ENCODE measurements at places on chromosomes 4 and X.

- no peak for DNase-seq
These were observed 31.6 kb downstream of the UBE2K start for GRCh38 chr4:39729557-39729956.

DNA sequence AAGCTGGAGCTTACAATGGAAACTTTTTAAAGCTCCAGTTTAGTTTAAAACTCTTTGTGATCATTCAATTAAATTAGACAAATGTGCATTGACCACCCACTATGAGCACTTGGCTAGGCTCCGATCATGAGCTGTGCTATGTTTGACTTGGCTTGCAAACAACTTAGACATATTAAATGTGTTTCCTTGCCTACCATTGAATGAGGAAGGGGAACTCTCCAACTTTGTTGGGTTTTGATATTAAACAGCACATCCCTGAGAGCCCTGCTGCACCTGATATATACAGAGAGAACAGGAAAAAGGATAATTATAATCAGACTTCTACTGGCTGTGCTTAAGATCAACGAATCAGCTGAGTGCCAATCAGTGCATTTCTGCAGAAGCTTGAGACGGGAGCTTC lies 71.4 kb upstream of the ADGRL3 start:
- no peak for DNase-seq

DNA sequence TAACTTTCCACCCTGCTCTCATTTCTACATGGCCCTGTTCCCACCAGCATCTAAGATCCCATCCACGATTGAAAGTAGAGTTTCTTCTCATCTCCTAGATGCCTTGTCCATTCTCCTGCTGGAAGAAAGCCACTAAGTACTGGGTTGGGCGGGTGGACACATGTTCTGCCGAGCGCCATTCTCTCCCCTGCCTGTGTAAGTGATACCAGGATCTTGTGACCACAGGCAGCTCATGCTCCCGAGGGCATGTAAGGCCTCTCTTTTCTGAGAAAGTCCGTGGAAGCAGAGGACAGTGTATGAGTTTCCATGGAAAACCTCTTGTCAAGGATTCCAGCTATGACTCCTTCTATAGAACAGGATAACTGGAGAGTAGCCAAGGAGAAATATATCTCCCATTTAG lies 3.3 kb upstream of the SLC25A4 start:
- peak; percentile 52 for DNase-seq

DNA sequence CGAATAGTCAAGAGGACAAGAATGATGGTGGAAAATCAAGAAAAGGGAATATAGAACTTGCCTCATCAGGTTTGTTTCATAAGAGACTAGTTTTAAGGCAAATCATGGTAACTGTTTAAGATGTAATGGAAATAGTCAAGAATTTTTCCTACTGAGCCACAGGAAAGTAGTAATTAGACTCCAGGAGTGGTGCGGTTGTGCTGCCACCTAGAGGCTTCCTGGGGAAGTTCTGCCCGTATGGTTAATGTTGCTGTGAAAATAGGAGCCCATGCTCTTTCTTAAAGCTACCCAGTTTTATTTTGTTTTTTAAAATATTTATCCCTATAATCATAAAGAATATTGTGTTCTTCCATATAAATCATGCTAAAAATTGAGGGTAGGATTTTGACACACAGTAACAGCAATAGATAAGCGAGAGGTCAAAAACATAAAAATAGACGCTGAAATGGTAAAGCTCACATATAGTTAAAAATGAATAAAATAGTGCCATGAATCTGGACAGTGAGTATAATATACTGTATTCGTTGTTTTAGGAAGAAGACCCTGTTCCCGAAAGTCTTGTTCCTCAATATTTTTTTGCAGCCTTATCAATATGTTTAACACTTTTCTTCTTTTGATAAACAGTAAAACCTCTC lies 87.0 kb downstream of the PHOX2B start:
- DNase-seq, result peak; percentile 26

DNA sequence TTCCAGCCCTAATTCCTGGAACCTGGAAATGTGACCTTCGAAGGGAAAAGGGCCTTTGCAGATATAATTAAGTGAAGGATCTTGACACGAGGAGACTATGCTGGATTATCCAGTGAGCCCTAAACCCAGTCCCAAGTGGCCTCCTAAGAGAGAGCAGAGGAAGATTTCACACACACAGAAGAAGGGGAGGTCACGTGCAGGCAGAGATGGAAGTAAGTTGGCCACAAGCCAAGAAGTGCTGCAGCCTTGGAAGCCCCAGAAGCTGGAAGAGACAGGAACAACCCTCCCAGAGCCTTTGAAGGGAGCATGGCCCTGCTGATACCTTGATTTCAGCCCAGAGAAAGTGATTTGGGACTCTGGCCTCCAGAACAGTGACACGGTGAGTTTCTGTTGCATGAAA lies 51.9 kb downstream of the EVC2 start:
- no peak for DNase-seq

DNA sequence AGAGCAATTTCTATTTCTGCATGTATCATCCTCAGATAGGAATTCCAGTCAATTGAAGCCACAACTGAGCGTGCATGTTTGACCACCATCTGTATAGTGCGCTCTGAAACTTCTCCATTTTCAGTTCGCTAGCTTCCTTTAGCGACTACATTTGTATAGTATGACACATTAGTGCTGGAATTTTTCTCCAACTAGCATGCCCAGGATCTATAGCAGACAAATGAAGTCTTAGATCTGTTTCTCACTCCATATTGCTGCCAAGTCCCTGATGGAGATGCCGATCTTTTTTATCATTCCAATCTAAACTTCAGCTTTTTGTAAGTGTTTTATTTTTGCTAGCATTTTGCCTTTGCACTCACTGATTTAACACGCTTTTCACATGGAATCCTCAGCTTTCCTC lies 774.8 kb upstream of the TENM3 start:
- no peak for DNase-seq

DNA sequence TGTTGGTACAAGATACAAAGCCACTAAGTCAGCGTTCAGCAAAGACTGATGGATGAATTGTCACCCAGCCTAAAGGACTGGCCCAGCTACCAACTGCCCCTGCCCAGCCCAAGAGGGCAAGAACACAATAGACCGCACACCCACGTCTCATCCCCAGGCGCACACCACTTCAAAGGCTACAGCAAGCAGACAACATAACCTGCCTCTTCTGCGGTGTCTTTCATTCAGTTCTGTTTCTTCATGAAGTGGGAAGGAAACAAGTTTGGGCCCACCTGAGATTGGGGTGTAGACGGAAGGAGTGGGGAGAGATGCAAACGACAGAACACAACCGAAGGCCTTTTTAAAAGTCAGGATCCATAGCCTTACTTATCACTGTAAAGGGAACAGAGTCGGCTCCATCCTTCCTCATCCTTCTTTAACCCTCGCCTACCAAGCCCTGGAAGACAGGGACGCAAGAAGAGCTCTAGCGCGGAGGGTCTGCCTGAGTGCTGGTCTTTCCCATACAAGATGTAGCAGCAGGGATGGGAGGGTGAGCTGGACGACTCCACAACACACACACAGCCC lies 691 bp downstream of the SCARB2 start:
- peak; percentile 55 for DNase-seq

DNA sequence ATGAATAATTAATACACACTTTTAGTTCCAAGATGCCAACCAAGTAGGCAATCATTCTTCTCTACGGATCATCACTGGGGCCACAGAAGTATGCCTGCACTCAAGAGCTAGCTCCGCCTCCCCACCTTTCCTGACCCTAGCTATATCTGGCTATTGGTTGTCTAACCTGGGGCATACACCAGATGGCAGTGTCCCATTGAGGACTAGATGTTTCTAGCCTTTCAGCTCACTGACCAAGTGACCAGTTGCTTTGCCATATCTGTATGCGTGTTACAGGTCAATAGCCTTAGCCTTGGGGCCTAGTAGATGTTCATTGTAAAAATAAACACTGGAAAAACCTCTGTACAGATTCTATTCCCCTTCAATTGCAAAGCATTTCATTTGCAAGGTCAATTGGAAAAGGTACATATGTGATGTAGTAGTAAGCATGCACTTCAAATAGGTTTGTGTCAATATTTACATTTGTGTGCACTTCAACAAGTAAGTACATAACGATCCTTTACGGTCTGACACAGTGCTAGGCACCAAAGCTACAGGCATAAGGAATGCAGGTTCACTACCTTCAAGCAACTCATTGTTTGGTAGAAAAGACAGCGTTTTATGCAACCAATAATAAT lies 521.7 kb downstream of the PPARGC1A start:
- DNase-seq, result no peak

DNA sequence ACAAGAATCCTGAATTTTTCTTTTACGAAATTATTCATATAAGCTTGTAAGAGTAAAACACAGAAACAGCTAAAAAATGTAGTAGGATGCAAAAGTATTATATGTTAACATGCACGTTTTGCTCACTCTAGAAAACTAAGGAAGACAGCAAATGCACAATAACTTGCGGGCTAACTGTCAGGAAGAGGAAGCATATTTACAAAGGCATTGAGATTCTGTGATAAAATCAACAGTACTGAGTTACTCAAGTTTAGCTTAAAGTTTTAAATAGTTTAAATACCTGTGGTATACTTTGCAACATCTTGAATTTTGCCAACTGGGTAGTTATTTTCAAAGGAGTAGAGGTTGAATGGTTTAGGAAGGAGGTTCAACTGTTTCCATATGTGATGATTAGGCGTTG lies 37.0 kb downstream of the SH2D1A start:
- no peak for DNase-seq

GRCh38 chr4:80197601-80198440 lies 518 bp downstream of the PRDM8 start:
- DNase-seq, result no peak

DNA sequence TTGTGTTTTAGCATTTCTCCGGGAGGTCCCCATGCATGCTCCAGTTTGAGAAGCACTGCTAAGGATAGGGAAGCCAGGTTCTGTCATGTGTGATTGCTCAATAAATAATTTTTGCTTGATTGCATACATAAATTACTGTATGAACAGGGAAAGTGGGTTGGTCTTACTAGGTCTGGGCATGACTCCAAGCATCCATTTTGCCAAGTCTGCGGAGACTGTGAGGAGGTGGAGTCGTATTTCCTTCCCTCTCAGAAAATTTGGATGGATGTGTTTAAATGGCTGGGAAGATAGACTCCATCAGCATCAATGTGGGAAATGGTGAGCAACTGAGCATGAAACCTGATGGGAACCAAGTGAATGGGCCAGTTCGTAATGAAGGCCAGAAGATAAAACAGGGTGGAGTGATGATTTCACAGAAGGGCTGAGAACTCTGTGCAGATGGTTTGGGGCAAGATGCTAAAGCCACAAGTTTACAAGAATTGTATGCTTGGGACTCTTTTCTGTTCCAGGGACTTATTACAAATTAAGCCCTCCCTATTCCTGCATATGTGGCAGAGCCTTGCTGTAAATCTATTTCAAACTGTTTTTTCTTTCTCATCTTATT lies 84.1 kb downstream of the NHS start:
- no peak for DNase-seq

- DNase-seq, result no peak
These were observed 121.0 kb downstream of the PCDH19 start for GRCh38 chrX:100289066-100289558.

- DNase-seq, result no peak
These were observed 127.9 kb downstream of the KLHL8 start for GRCh38 chr4:87092389-87093141.

- no peak for DNase-seq
These were observed 125.2 kb downstream of the NEXMIF start for GRCh38 chrX:74800062-74800461.

DNA sequence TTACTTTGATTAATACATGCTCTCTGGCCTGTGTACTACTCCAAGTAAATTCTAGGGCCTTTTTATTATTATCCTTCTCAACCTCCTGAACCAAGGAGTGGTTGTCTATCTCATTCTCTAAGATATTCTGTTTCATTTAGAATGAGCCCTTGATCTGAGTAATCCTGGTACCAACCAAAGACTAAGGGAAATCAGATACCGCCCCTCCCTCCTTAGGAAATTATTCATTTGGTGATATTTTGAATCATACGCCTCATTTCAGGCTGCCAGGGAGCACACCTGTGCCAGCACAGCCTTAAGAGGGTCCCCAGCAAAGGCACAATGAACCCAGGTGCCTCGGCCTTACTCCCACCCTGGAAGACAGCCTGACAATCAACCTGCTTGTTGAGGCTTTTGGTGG lies 73.2 kb upstream of the STARD8 start:
- no peak for DNase-seq

DNA sequence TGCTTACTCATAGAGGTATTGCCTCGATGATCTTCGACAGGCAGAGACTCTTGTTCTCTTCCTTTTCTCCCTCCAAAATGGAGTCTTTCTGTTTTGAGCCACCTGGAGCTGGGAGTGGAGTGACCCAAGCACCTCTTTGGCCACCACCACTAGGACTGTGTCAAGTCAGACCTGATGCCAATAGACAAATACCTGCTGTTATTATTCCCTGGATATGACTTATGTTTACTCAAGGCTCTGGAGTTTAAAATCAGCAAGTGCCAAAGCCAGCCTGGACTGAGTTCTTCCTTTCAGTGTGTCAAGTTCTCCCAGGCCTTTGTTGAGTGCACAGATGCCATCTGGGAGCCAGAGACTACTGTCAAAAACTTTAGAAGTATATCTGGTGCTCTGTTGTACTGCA lies 130.2 kb upstream of the SLC6A14 start:
- DNase-seq, result no peak

- no peak for DNase-seq
These were observed 19.4 kb downstream of the THOC2 start for GRCh38 chrX:123713434-123713833.

GRCh38 chr4:22072240-22072639 lies 123.7 kb upstream of the KCNIP4 start:
- no peak for DNase-seq

DNA sequence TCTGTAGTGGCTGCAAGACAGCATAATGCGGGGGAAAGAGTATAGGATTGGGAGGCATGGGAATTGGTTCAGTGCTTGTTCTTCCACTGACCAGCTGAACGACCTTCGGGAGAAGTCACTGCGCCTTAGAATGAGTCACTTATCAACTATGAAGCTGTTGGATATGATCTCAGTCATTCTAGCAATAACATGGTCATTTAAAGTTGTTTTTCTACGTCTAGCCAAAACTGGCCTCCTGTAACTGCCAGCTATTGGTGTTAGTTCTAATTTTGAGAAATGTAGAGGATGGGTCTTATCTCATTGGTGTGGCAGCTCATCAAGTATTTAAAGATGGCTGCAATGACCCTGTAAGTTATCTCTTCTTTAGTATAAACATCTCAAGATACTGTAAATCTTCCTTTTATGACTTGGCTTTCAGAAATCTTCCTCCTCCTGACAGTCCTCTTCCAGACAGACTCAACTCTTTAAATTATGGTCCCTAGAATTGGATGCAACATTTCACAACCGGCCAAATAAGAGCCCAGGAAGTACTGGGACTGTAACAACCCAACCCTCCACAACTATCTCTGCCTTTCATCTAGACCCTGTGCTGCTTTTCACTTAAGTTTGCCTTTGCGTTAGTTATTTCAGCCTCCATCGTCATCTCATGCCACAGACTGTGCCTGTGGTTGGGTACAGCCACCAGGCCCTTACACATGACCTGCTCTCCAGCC lies 243.3 kb downstream of the CBR4 start:
- DNase-seq, result no peak

GRCh38 chr4:77185686-77186085 lies 28.7 kb downstream of the CCNG2 start:
- no peak for DNase-seq

All from foreskin melanocyte (primary cell).